ENCODE measurements at places on chromosomes 11 and 22.

DNA sequence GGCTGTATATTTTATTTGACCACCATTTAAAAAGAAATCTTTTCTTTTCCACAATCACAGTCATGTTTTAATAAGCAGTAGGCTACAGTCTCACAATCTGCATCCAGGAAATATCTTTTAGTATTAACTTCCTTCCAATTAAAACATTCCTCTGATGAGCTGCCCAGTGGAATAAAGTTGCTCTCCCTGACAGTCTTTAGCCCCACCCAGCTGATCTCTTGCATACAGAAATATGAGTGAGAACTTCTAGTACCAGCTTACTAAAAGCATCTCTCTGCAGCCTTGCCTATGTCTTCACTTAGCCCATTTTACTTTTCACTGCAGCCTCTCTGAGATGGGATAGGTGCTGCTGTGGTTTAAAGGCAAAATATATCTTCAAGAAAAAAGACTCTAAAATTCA, 143.4 kb upstream of the ANO3 start:
- DNase-seq = no peak

DNA sequence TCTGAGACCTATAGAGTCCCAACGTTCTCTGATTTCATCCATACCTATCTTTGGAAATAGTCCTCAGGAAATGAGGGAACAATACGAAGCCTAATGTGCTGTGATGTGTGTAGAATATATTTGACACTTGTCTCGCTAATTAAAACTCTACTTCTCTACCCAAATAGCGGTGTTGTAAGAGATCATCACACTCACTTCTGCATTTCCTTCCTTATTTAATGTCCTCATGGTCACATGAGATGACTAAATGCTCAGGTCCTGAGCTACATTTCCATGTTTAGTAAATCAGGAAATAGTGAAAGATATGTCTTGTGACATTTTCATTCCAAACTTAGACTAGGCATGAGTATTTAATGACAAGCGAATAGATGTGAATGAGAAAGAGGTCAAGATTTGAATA, 112.3 kb downstream of the MAML2 start:
- no peak for DNase-seq

DNA sequence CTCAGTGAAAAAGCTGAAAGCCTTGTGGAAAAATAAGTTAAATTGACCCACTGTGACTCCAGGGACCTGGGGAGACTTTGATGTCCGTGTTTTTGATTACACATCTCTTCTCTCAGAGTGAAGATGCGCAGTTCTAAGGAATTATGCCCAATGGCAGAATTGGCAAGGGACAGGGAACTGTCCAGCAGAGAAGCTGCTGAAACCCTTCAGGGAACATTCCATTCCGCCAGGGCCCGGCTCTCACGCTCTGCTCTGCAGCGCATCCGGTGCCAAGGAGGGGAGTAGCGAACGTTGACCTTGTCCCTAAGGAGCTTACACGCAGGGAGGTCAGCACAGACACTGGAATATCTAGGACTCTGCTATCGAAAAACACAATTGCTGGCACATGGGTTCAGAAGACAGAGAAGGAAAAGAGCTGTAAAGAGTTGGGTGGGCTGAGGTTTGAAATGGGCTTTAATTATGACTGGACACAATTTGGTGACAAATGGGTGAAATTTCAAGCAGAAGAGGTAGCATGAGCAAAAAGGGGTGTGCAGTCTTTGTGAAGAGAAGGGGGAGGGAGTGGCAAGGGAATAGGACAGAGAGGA, 64.5 kb upstream of the B3GAT1 start:
- DNase-seq = no peak

- DNase-seq = no peak
Measured at GRCh38 chr11:123235117-123235655, 40.1 kb upstream of the CLMP start.

- no peak for DNase-seq
Measured at GRCh38 chr11:95084509-95084908, 5.1 kb upstream of the ENDOD1 start.

- DNase-seq = peak; percentile 68
Measured at GRCh38 chr22:28014211-28015045, 95.4 kb upstream of the PITPNB start.

GRCh38 chr22:47631571-47632102, 869.2 kb downstream of the TBC1D22A start:
- DNase-seq = no peak

DNA sequence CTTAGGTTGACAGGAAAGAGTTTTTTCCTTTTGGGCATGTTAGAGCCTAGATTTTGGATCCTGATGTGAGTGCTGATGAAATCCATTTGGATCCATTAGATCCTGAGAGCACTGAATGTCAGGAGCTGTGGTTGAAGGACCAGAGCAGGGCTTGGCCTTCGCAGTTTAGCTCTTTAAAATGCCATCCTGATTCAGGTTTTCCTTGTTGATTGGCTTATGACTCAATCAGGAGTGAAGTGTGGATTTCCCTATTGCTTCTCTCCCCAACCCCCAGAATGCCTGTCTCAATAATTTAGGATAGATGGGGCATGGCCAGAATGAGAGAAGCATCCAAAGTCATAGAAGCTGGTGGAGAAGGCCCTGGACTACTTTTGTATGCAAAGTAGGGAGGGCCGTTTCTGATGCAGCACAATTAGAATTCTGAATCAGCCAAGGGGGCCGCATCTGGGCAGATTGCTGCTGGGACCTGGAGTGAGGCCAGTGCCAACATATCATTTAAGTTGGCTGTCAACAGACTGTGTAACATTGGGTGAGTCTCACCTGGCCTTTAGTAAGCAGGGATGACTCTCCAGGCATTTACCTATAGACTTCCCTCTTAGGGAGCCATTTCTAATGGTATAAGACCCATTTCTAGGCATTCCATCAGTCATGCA, 80.5 kb downstream of the TEAD1 start:
- DNase-seq = no peak

GRCh38 chr22:30305519-30305905, 16.2 kb upstream of the CASTOR1 start:
- DNase-seq = no peak

- no peak for DNase-seq
Measured at GRCh38 chr11:104892723-104893511, 5.3 kb downstream of the CASP12 start.

DNA sequence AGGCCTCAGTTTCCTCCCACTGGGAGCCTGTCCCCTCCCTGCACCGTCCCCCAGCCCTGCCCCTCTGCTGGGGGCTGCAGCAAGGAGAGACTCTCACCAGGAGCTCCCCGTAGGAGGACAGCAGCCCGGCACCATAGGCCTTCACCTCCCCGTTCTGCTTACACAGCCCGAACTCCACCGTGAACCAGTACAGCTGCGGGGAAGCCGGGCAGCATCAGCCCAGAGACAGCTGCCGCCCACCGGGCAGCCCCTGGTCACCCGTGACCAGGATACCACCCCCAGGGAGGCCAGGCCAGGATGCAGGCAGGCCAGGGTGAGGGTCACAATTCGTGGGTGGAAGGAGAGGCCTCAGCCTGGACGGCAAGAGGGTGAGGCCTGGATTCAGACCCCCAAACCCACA, 4.6 kb upstream of the INS start:
- DNase-seq = no peak

DNA sequence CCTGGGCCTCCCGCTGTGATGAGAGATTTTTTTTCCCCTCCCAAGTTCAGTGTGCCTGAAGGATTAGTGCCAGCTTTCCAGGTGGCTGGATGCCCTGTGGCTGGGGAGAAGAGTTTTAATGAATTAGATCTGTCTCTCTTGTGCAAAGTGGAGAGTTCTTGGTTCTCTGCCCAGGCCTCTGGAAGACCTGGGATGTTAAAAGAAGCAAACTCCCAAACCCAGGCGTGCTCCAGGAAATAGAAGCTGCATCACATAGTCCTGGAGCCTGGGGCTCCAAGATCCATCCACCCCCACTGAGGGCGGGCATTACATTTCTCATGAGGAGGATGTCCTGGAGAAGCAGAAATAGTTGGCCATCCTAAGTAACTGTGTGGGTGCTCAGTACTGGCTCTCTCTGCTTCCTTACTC, 30.6 kb downstream of the SDHAF2 start:
- peak; percentile 42 for DNase-seq

DNA sequence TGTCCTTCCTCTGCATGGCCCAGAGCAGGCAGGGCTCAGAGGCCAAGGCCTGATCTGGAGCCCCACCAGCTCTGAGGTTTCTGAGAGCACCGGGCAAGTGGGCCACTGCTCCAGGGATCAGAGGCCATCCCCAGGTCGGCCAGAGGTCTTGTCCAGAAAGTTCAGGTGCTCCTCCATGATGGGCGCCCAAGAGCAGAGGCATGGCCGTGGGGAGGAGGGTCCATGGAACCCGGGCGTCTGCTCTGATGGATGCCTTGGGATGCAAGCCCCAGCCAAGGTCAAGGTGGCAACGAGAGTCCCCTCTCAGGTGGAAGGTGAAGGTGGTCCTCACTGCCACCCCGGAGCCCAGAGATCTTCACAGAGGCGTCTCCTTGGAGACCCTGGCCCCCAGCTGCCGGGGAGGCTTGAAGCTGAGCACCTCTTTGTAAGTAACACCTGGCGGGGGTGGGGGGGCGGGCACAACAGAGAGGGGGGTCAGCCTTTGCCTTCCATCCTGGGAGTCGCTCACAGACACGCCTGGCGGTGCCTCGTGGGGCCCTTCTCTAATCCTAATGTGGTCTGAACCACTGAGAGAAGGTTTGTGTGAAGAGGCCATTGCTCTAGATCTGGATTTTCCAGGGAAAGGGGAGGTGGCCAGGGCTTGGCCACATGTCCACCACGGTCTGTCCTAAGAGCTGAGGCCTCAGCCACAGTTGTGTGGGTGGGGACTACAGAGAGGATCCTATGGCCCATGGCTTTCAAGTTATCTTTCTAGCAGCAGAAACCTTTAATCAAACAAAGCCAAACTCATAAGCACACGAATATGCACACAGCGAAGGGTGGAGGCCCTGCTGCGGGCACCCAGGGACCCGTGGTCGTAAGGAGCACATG, 2.2 kb upstream of the HDAC10 start:
- DNase-seq = no peak

GRCh38 chr11:38384568-38384967, 1786.5 kb upstream of the RAG2 start:
- no peak for DNase-seq

GRCh38 chr11:68651208-68651984, 32.9 kb upstream of the GAL start:
- DNase-seq = no peak

DNA sequence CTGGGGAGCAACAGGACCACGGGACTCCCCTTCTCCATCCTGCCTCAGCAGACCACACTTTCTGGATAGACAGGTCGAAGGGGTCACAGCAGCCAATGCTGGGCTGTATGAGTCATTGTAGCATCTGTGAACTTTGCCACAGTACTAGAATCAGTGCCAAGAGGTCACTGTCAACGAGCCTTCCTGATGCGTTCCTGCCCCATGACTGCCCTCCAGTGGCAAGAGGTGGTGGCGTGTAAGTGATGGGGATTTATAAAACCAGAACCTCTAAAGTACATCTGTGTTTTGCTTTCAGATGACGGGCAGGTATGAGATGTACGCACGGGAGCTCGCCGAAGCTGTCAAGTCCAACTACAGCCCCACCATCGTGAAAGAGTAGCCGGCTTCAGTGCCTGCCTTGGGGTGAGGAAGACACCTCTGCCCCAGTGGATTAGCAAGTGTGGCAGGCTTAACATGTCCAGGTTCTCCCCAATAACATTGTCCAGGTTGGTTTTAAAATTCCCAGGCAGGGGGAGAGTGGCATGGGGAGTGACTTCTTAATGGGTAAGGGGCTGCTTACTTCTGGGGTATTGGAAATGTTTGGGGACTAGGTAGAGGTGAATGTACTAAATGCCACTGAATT, 29.4 kb downstream of the GUCD1 start:
- DNase-seq = peak; percentile 46

All from NCI-H2171 (cell line).